ENCODE measurements at places on chromosomes 2 and 18.

DNA sequence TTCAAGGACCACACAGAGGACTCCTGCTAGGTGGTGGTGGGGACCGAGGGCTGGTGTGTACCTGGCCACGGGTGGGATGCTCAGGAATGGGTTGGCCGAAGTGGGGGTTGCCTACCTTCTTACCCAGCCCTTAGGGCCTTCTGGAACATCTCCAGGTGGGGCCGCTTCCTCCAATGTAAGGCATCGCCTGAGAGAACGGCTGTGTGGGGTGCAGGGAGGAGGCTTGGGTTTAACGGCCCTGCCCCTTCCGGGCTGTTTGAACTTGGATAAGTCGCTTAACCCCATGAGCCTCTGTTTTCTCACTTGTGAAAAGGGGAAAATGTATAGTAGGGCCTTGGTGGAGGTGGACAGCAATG, 35.0 kb downstream of the EMILIN2 start:
- no peak for DNase-seq

DNA sequence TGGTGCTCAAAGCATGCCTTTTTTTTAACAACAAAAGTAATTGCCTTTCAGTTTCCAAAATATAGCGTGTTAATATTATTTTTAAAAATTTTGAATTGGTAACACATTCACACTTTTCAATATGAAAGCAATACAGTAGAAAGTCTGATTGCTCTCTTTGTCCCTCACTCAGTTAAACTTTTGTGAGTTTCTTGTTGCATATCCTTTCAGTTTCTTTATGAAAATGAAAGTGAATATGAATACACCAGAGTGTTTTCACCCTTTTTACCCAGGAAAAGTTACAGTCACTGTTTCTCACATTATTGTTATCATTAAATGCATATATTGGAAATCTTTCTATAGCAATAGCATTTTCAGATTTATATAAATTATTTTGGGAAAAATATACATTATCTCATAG, 377.4 kb upstream of the CRIM1 start:
- no peak for DNase-seq

- DNase-seq: no peak
Observed at GRCh38 chr2:159202568-159203071, 83.9 kb downstream of the WDSUB1 start.

GRCh38 chr18:51391731-51392130, 194.2 kb upstream of the MEX3C start:
- DNase-seq: no peak

- no peak for DNase-seq
Observed at GRCh38 chr2:40436093-40436475, 15.8 kb downstream of the SLC8A1 start.

- DNase-seq: no peak
Observed at GRCh38 chr2:148578493-148578884, 66.1 kb upstream of the EPC2 start.

- DNase-seq: no peak
Observed at GRCh38 chr2:6358546-6358945, 507.2 kb downstream of the CMPK2 start.

DNA sequence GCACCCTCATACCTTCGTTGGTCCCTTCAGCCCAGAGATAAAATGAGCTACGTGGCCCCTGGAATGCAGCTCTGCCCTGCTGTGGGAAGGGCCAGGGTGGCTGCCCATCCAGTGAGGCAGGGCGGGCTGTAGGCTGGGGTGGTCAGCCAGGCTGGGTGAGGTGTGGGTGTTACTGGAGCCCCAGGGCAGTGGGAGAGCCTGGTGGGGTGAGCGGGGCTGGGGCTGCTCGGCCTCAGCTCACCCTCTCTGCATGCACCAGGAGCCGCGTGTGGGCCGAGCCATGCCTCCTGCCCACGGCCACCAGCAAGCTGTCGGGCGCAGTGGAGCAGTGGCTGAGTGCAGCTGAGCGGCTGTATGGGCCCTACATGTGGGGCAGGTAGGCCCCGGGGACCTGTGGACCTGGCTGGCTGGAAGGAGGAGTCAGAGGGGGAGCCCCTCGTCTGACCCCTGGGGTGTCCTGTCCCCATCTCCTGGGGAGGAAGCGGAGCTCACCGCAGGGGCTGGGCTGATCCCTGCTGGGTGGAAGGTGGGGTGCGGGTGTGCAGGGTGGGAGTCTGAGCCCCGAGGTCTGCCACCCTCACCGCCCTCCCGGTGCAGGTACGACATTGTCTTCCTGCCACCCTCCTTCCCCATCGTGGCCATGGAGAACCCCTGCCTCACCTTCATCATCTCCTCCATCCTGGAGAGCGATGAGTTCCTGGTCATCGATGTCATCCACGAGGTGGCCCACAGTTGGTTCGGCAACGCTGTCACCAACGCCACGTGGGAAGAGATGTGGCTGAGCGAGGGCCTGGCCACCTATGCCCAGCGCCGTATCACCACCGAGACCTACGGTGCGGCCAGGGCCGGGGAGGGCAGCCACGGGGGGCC, 5.5 kb downstream of the RNPEPL1 start:
- no peak for DNase-seq

DNA sequence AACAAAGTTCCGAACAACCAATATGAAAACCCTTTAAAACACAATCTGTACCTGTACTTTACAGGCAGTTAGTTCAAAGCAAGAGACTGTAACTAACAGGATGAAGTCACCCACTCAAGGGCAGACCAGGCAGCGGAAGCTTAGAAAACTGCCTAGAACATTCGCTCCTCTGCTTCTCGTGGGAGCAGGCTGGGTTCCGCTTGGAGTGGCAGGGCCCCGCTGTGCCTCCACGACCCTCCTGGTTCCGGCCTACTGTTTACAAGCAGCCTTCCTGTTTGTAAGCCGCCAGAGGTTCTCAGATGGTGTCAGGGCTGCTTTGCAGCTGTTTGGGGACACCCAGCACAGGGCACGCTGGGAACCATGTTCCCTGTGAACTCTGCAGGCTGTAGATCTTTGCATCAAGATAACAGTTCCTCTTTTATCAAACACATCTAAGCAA, 31.3 kb downstream of the CIB4 start:
- no peak for DNase-seq

DNA sequence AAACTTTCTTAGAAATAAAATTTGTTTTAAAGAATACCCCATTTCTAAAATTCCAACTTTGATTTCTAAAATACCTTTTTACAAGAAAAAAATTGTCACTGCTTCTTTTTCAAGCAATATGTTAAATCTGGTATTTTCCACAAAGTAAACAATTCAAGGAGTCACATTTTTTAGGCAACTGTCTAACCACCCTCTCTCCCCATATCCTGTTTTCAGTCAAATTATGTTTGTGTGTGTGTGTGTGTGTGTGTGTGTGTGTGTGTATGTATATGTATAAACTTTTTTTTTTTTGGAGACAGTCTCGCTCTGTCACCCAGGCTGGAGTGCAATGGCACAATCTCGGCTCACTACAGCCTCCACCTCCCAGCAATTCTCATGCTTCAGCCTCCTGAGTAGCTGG, 59.3 kb downstream of the ADNP2 start:
- DNase-seq: no peak

All from liver (tissue), 10 donors.